ENCODE measurements at places on chromosomes 6 and 20.

GRCh38 chr20:49450281-49450721 is 32.2 kb downstream of the KCNB1 start:
- no peak for DNase-seq

- DNase-seq: no peak
Observed at GRCh38 chr6:21800948-21801438, 207.4 kb downstream of the SOX4 start.

DNA sequence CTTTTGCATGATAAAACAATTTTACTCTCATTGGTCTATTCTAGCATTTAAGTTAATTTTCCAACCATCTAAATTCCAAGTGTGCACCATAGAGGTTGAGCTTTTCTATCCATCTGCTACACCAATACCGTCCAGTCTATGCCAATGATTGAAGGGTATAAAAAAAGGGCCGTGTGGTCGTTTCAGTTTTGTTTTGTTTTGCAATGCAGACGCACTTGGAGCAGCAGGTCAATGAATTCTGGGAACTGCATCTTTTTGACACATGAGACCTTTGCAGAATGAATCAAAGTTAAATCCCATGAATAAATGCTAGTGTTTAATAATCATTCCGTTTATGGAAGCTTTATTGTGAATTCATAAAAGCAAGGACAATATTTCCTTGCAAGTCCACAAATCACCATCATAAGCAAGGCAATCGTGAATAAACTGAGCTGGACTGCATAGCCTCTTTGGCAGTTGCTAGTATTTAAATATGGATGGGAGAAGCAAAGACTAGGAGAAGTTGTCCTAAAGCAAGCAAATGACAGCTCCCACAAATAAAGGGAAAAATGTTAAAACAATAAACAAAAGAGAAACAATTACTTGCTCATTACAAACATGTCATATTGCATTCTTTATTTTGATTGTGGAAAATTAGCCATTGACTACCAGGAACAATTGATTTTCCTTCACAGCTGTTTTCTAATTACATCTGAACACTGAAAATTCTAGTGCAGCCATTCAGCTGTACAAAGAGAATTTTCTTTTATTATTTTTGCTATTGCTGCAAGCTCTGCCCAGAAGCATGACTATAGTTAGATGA is 649.7 kb upstream of the GJE1 start:
- DNase-seq: peak; percentile 35

DNA sequence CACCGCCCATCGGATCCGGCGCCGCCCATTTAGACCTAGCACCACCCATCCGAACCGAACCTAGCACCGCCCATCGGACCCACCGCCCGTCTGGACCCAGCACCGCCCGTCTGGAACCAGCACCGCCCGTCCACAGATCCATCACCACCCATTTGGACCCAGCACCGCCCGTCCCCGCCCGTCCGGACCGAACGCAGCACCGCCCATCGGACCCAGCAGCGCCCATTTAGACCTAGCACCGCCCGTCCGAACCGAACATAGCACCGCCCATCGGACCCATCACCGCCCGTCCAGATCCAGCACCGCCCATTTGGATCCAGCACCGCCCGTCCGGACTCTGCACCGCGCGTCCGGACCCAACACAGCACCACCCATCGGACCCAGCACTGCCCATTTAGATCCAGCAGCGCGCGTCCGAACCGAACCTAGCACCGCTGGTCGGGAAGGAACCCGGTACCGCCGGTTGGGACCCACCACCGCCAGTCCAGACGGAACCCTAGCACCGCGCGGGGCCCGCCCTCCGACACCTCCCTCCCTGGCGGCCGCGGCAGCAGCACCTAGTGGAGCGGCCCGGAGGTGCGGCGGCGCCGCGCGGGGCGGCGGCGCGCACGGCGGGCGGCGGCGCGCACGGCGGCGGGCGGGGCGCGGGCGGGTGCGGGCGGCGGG is 348 bp upstream of the AFDN start:
- peak; percentile 66 for DNase-seq

- DNase-seq: peak; percentile 33
Observed at GRCh38 chr6:42714098-42714761, 8.2 kb downstream of the PRPH2 start.

GRCh38 chr6:69090132-69090531 is 455.1 kb downstream of the ADGRB3 start:
- no peak for DNase-seq

DNA sequence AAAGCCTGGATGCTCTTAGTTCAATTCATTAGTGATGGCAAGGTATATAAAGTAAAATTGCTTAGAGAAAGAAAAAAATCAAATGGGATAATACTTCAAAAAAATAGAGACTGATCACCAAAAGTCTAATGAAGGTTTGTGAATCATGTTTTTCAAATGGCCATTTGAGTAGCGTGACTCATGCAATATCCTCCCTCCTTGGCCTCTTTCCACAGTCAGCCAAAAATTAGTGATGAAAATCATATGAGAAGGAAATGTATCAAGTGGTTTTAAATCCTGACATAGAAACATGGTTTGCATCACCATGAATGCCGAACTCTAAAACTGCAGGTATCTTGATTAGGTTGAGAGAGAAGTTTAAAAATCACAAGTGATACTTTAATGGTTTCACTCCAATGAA is 1.2 kb upstream of the COL19A1 start:
- no peak for DNase-seq

GRCh38 chr20:55928266-55928665 is 77.1 kb downstream of the CBLN4 start:
- no peak for DNase-seq

DNA sequence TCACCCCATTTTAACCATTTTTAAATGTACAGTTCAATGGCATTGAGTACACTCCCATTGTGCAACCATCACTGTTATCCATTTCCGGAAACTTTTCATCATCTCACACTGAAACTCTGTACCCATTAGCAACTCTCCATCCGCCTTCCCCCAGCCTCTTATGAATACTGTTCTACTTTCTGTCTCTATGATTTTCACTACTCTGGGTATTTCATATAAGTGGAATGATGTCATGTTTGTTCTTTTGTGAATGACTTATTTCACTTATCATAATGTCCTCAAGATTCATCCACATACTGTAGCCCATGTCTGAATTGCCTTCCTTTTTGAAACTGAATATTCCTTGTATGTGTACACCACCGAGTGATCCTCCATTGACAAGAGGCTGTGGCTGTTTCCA is 92.9 kb upstream of the TOX2 start:
- no peak for DNase-seq

GRCh38 chr6:33693186-33694105 is 18.1 kb downstream of the UQCC2 start:
- DNase-seq: no peak

- DNase-seq: no peak
Observed at GRCh38 chr6:13327691-13328075, 654 bp downstream of the TBC1D7 start.

- DNase-seq: no peak
Observed at GRCh38 chr6:27002447-27002846, 245.1 kb upstream of the PRSS16 start.

- DNase-seq: no peak
Observed at GRCh38 chr20:23230766-23231385, 119.7 kb upstream of the NXT1 start.

DNA sequence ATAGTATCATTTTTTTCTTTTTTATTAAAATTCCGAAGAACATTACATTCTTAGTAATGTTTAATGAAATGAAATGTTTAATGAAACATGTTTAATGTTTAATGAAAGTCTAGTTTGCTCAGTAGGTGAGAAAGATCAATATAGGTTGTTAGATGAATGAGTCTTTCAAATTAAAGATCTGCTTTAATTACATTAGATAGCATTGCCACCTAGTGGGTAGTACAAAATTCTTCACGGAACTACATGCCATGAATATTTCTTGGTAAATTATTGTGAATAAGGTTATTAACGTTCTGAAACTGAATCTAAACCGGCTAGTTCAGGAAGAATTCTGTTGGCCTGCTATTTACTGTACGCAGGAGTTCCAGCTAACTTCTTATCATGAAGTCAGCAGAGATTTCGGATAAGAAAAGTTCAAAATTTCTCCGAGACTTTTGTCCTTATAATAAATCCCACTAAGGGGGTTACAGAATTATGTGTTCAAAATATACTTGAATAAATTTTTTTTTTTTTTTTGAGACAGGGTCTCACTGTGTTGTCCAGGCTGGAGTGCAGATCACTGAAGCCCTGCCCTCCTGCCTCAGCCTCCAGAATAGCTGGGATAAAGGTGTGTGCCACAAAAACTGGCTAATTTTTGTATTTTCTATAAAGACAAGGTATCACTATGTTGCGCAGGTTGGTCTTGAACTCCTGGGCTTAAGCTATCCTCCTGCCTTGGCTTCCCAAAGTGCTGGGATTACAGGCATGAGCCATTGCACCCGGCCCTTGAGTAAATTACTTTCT is 7.9 kb upstream of the GMNN start:
- DNase-seq: peak; percentile 76

GRCh38 chr6:108846628-108847027 is 1.6 kb upstream of the ARMC2 start:
- no peak for DNase-seq

GRCh38 chr6:42025066-42025844 is 25.1 kb upstream of the TAF8 start:
- DNase-seq: no peak

DNA sequence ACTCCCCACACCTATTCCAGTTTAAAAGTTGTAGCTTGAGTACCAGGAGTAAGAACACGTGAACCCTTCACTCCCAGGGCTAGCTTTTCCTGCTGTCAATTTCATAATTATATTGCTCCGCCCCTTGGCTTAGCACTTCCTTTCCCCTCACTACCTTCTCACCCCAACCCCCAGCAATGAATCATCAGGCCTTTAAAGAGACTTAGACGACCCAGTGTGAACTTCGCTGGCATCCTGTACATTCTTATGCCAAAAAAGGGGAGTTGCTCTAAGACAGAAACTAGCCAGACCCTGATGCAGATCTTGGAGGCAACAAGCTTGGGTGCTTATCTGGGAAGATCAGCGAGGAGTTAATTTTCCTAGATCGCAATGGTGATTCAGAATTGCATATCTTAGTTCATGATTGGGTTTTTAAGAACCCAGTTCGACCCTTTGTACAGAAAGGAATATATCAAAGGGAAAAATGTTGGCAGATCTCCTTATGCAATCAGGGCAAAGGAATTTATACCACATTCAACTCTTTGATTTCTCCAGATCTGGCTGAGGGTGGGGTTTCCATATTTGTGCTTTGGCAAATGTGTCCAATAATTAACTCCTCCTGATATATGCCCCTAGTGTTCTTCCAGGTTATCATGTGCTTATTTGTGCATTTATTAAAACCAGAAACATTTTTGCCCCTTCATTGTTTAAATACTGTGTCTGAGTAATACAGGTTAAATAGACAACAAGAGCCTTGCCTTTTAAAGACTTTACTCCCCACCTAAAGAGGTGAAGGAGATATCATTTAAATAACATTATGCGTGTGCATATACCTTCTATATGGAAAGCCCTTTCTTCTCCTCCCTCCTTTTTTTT is 8.1 kb upstream of the ATXN1 start:
- DNase-seq: peak; percentile 79

DNA sequence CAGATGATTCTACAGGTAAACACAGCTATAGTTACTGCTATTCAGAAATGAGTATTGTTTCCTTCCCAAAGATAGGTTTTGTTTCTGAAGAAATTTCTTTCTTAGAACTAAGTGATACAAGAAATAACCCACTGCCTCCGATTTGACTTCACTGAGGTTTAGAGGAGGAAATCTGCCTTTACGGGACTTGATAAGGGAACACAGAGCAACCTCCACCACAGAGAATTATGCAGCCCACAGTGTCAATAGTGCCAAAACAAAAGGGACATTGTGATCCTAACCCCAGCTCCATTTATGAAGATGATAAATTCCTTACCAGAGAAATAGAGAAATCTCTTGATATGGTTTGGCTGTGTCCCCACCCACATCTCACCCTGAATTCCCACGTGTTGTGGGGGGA is 164.6 kb downstream of the ZNF217 start:
- no peak for DNase-seq

DNA sequence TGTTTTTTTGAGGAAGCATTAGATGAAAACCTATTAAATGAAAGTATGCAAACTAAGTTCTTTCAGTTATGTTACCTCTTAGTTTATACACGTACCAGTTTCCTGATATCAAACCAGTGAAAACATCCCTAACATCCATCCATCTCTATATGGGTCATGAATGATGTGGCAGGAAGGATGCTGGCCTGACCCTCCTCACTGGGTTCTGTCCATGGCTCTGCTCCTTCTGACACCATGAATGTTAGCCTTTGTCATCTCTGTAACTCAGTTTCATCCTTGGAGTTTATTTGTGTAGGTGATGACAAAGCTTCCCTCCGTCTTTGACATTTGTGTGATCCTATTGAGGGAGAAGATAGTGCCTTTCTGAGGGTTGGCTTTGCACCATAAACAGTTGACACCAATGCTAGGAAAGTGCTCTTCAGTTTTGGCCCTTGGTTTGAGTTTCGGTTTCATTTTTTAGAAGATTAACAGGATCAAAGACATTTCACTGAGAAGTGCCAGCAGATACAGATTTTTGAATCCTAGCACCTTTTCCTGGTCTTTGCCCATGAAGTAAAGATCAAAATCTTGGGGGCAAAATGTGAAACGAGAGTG is 72.0 kb upstream of the SCGN start:
- DNase-seq: no peak

GRCh38 chr6:72832271-72832670 is 210.4 kb downstream of the KCNQ5 start:
- no peak for DNase-seq

DNA sequence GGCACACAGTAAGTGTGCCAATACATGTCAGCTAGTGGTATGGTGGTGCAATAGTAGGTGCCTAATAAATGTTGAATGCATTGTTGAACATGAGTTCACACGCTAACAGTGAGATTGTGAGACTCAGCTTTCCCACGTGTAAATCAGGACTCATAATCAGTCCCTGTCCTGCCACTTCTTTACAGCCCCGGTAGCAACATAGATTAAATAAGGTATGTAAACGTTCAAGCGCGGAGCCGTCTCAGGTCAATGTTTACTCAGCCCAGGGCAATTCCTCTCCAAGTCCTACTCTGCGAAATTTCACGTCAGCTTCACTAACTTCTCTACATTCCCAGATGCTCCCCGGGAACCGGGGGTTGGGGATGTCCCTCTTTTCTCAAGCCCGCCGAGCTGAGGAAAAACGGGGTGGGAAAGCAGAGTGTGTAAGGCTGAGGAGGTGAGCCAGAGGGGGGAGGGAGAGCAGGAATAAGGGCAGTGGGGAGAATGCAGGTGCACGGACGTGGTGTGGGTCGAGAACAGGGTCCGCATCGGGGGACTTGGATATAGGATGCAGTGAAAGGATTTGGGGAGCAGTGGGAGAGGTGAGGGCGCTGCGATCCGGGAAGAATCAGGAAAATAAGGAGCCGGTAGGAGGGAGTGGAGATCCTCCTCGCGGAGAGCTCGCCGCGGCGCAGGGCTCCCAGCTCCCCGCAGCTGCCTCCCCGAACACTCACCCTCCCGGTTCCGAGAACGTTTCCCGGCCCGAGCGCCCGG is 544 bp upstream of the TP53INP2 start:
- peak; percentile 38 for DNase-seq

GRCh38 chr6:165663377-165663735 is 315 bp upstream of the PDE10A start:
- DNase-seq: no peak

GRCh38 chr20:38217791-38218565 is 42.6 kb downstream of the KIAA1755 start:
- DNase-seq: peak; percentile 26

- DNase-seq: peak; percentile 14
Observed at GRCh38 chr6:36413489-36414480, 26.3 kb upstream of the ETV7 start.

- peak; percentile 66 for DNase-seq
Observed at GRCh38 chr6:15893556-15894253, 230.9 kb upstream of the DTNBP1 start.

GRCh38 chr6:72560721-72561593 is 60.9 kb upstream of the KCNQ5 start:
- no peak for DNase-seq

All from suppressor macrophage treated with lipopolysaccharide for 4 hours (primary cell).